T47D (cell line): ENCODE measurements at places on chromosomes 7 and 10.

DNA sequence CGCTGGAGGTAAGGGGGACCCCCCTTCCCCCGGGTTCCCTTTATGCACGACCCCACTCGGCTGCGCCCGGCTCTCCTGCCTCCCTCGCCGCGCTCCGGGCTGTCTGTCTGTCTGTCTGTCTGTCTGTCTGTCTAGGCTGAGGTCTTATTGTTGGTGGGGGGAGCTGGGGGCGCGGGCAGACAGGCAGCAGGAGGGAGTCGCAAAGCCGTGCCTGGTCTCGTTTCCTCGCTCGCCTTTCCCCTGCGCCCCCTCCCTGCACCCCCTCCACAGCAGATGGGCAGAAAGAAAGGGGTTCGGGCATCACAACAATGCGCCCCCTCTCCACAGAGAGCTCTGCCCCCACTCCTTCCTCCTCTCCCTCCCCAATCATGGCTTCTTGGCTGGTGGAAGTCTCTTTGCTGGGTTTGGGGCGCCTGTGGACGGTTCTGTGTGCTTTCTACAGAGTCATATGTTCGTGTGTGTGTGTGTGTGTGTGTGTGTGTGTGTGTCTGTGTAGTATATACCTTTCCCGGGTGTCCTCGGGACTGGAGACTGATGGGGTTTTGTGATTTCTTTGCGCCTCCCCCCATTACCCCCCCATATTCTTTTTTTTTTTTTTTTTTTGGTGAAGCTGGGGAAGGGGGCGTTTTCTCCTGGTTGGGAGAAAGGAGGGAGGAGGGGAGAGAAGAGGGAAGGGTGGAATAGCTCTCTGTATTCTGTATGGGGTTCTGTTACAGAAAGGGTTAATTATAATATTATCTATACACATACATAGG is 1.9 kb downstream of the AUTS2 start:
- peak; percentile 48 for DNase-seq

DNA sequence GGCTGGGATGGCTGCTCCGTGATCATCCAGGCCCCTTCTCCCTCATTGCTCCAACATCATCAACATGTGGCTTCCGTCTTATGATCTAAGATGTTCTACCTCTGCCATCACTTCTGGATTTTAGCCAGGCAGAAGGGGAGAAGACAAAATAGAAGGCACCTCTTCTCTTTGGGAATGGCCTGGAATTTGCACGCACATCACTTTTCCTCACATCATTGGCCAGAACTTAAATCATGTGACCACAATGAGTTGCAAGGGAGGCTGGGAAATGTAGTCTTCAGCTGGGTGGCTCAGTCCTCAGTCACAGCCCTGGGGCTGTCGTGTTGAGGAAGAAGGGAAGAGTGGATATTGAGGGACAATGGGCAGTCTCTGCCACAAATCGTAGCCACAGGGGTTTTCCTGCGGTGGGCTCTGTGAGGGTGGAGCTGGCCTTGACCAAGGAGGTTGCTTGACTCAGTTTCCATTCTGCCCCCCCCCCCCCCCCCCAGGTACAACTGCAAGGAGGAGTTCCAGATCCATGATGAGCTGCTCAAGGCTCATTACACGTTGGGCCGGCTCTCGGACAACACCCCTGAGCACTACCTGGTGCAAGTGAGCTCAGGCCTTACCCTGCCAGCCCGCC is 50.3 kb downstream of the PALD1 start:
- peak; percentile 69 for DNase-seq

GRCh38 chr7:149021725-149022062 is 6.6 kb downstream of the PDIA4 start:
- DNase-seq: no peak

DNA sequence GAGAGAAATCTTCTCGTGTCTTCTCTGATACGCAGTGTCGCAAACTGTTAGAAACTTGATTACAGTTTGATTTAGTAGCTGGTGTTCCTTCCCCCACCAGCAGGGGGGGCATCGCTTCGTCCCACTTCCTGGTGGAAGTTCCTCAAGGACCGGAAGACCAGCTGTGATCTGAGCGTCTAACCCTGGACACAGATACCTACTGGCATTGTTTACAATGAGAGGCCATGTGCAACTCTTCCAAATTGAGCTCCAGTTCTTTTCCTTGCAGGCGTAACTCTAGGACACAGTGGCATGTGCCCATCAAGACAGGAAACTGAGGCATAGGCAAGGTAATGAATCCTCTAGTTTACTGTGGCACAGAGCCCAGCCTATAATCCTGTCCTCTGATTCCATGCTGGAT is 219.0 kb downstream of the CCDC3 start:
- DNase-seq: peak; percentile 70
